ENCODE measurements at places on chromosomes 11 and 22. TPM values are rescaled to one million over a fixed set of nuclear protein-coding genes. Genes with fewer than 3 reads are reported as not detected.

DNA sequence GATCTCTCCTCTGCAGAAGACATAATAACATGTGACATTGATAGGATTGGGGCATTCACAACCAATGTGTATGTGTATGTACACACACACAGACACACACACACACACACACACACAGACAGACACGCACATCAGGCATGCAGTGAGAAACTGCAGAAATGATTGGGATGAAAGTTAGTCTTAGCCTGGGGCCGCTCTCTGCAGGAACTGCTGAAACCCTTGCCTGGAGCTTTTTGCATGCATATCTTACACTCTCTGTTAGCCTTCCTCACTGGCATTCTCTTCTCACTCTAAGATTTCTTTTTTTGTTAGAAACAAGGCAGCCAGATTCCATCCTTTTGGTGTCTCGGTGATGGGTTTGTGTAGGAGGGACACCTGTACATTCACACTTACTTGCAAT, 337.9 kb downstream of the NELL1 start:
- no peak for DNase-seq

- no peak for DNase-seq
Observed at GRCh38 chr11:23490557-23491235, 630.4 kb upstream of the CCDC179 start.

DNA sequence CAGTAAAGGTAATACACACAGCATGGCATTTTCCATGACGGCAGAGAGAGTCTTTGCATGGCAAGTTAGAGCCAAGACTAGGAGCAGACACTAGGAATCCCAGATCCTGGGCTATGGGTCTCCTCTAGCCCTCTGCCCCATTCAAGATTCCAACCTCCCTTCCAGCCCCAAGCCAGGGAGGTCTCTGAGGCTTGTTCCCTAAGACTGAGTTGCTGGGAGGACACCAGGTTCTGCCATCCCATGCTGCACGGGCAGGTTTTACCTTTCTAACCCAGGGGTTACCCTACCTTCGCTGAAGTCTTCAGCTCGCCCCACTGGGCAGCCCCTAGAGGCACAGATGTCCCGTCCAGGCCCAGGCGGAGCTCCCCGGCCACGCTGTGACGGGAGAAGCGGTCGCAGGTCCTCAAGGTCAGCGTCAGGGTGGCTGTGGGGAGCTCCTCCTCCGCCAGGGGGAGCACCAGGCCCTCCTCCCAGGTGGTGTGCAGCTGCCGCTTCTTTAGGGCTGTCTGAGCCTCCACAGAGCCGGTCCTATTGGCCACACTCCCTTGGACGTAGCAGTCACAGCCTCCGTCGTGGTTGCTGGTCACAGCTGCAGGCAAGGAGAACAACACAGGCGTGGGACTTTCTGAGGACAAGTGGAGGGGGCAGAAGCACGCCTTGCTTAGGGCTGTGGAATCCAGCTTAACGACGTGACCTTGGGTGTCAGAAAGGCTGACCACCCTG, 33.8 kb downstream of the SYT13 start:
- peak; percentile 78 for DNase-seq

DNA sequence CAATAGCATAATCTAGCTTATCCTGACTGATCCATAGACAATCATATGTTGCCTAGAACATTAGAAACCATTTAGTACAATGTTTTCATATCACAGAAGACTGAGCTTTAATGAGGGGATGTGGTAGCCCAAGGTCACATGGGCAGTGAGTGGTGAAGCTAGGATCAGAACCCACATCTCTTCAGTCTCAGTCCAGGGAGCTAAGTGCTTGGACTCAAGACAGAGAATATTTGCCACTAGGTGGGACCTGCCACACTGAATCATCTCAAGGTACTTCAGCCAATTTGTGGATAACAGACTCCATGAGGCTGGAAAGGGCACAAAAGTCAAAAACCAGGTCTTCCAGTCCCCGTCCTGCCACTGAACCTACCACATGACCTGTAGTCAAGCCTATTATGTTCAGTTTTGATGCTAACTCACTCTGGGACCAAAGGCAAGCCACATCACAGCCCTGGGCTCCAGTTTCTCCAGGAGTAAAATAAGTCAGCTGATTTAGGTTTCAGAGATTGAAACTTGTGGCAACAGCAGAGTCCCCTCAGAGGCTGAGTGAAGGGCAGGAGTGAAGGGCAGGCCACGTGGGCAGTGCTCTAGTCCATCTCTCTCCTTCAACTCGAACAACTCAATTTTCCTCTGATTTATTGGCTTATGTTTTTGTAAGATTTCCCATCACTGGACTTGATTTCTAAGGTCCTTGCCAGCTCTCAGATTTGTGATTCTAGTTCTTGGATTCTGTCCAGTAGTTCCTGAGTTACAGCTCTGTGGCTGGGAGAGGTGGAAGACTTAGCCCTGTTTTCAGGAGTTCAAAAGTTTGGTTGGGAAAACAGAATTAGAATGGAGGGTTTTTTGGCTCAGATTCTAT, 84.6 kb upstream of the PHOX2A start:
- no peak for DNase-seq

- DNase-seq, result no peak
Observed at GRCh38 chr11:118896472-118896913, 12.8 kb downstream of the CXCR5 start.

DNA sequence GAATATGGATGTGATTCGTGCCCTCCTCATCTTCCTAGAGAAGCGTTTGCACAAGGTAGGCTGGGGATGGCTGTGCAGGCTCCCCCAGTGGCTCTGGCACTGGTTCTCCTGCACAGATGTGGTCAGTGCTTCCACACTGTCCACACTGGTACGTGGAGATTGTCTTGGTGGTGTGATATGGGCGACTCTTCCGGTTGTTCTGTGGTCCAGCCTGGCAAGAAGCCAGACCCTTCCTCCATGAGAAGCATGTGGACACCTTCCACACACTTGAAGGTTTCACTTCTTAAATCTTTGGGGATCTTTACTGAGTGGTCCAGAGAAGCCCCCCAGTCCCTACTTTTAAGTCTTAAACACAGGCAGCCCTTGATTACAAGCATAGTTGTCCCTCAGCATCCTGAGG, 3.8 kb downstream of the RIC8A start:
- no peak for DNase-seq

DNA sequence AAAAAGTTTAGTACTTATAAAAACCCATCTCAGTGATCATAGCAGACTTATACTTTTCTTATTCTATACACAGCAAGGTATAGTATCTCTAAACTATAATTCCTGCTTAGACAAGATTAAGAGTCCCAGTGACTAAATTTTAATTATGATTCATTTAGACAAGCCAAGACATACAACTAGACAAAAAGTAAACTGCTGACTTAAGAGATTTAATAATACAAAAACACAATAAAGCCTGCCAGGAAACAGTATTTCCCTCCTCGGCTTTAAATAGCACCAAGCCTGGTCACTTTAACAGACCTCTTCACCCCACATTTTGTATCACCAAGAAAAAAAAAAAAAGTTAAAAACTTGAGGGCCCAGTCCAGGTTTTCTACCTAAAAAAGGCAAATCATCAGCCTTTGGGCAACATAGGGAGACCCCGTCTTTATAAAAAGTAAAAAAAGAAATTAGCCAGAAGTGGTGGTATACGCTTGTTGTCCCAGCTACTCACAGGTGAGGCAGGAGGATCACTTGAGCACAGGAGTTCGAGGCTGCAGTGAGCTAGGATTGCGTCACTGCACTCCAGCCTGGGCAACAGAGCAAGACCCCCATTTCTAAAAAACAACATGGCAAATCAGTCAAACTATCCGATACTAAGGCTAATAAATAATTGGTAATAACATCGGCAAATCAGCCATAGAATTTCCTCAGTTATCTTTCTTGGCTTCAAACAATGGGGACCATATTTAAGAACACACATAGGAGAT, 53.8 kb downstream of the SIK3 start:
- DNase-seq, result no peak

GRCh38 chr11:108224366-108224765, 1.5 kb downstream of the ATM start:
- no peak for DNase-seq

DNA sequence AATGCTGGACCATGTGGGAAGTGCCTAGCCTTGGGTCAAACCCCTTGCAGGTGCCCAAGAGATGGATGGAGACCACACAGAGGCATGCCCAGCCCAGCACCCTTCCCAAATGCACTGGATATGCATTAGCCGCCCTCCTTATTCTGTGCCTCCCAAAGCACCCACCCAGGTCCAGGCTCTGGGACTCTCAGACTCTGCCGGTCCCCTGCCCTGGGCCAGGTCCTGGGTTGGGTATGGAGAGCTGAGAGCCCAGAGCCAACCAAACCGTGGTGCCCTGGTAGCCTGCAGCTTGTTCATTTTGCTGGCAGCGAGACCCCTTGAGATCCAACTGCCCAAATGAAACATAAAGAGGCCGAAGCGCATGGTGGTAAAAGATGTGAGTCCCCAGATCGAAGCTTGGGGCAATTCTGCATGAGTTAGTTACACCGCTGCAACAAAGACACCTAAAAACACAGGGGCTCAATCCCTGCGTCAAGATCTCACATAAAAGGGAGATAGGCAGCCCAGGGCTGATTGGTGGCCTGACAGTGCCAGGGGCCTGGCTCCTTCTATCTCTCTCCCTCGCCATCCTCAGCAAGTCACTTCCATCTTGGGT, 61.5 kb downstream of the MYEOV start:
- DNase-seq, result peak; percentile 30

DNA sequence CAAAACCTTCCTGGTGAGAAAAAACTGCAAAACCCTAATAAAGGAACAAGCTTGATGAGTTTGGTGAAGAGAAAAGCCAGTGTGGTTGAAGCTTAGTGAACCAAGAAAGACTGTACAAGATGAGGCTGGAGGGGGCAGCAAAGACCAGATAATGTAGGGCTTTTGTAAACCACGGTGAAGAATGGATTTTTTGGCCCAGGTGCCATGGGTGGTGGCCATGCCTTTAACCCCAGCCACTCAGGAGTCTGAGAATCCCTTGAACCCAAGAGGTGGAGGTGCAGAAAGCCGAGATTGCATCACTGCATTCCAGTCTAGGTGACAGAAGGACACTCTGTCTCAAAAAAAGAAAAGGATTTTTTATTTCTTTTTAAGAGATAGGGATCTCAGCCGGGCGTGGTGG, 5.0 kb upstream of the ZDHHC5 start:
- DNase-seq, result peak; percentile 32

DNA sequence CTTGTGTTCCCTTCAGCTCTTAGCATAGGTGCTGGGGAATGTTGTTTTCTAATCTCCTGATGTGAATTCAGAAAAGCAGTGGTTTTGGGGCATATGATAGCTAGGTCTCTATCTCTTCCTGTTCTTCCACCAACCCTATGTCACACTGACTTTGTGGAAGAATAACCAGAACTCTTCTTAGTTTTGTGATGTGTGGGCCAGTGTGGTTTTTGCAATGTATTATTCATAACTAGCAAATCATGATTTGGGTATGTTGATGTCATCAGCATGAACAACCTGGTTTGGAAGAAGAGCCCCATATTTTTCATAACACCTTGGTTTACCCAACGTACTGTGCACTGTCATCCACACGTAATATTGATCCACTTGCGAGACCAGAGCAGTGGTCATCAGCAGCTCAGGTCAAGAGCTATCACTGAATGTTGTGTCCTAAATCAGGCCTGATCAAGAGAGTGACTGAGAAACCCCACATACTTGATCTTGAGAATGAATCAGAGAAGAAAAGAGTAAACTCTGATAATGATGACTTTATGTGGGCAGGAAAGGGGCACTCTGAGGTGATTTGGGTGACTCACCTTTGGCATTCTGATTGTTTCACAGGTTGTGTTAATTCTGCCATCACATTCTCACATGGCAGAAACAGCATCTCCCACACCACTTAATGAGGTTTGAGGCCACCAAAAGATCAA, 19.4 kb upstream of the MS4A6E start:
- no peak for DNase-seq

GRCh38 chr22:49479566-49479965, 348.1 kb downstream of the BRD1 start:
- no peak for DNase-seq

DNA sequence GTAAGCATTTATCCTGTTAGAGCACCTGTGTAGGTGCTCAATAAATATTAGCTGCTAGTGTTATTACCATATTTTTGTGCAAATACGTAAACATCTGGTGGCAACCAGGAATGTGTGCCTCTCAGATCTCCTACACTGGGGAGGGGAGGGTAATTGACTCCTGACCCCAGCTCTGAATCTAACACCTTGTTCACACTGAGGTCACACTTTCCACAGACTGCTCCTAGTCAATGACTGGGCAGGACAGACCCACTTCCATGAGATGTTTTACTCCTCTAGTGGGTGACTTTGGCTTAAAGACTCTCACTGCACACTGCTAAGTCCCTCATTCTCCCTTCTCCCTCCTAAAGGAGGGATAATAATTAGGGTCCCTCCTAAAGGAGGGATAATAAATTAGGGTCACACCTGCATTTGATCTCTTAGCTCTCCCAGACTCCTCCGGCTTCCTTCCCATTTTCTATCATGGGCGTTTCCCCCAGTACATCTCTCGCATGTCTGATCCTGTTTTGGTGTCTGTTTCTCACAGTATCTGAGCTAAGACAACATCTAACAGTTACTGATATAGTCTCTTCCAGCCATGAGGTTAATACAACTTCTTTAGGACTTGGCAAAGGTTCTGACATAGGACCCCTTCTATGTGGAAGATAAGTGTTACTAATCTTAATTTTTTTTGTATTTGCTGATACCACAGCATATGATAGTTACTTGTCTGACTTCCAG, 8.0 kb downstream of the CSTPP1 start:
- no peak for DNase-seq

DNA sequence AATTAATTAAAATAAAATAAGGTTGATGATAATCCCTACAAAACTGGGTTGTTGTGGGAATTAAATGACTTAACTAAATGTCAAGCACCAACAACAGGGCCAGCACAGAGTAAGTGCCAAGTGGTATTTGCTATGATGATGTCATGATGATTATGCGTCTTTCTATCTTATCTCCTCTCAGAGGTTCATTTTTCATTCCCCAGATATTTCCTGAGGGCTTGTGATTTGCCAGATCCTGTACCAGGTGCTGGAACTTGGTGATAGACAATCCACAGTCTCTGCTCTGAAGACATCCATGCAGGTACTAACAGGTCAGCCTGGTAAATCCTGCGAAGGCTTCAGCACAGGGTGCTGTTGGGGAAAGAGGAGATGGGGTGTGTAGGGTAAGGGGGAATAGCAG, 8.1 kb upstream of the MYH9 start:
- no peak for DNase-seq

GRCh38 chr22:48538291-48538820, 1289.3 kb downstream of the BRD1 start:
- DNase-seq, result no peak

- peak; percentile 25 for DNase-seq
Observed at GRCh38 chr11:12746593-12747097, 72.4 kb downstream of the TEAD1 start.

- peak; percentile 29 for DNase-seq
Observed at GRCh38 chr11:35173011-35173511, 34.1 kb downstream of the CD44 start.

GRCh38 chr22:46362203-46362933, 26.9 kb downstream of the TRMU start:
- no peak for DNase-seq

Gene SCGB1D4
- not detected for polyA plus RNA-seq

Gene FOLR2
- 35.2 TPM for polyA plus RNA-seq

Gene TRIM49
- polyA plus RNA-seq, result not detected

Gene C11orf52
- polyA plus RNA-seq, result 1.9 TPM

Gene GRM5
- polyA plus RNA-seq, result not detected

Gene SCT
- polyA plus RNA-seq, result 0.61 TPM

Gene GLYAT
- polyA plus RNA-seq, result 0.09 TPM

Gene HORMAD2
- polyA plus RNA-seq, result not detected

Gene PGR
- 0.24 TPM for polyA plus RNA-seq

Gene CEP126
- polyA plus RNA-seq, result 18.9 TPM

Gene HTR3A
- polyA plus RNA-seq, result 0.13 TPM

Gene MRPL49
- 33.9 TPM for polyA plus RNA-seq

All from adrenal gland (tissue), 19 donors.